Bronchial epithelial cell (primary cell): ENCODE measurements at places on chromosomes 7 and 10. TPM values are rescaled to one million over a fixed set of nuclear protein-coding genes. Genes with fewer than 3 reads are reported as not detected.
A peak's percentile ranks its signal among the peaks of the same experiment; 100 is the strongest.

CPED1 gene
- total RNA-seq, result under 0.01 and 0.26 TPM in 2 replicates

NPFFR1 gene
- total RNA-seq, result under 0.01 TPM in 1 of 2 replicates, not detected in the other

TBX20 gene
- total RNA-seq, result under 0.01 TPM in 1 of 2 replicates, not detected in the other

DNA sequence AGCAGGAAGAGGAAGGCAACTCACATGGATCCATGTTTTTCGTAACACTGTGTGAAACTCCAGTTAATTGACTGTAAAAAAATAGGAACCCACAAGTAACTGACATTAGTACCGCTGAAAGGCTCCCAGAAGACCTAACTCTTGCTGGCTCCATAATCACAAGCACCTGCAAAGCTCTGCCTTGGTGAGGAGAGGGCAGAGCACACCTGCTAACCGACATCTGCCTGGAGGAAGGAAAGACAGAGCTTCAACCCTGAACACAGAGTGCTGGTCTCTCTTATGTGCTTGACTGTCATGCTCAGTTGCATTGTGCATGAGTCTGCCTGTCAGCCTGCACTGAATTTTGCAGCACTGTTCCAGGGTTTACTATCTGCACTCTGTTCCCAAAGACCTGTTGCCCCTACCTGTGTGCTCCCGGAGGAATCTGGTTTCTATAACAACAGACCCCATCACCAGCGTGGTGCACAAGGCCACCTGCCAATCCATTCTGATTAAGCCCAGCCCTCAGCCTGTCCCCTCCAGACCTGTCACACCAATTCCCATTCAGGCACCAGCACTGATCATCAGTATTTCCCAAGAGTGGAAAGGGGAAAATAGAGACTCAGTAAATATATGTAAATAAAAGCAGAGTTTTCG is 63.1 kb upstream of the ANKRD1 start:
- DNase-seq, result no peak

- no peak for DNase-seq
Observed at GRCh38 chr10:132202070-132202970, 15.6 kb downstream of the DPYSL4 start.

ARMC3 gene
- under 0.01 TPM in 1 of 2 replicates, not detected in the other for total RNA-seq

- DNase-seq, result peak; percentile 65
Observed at GRCh38 chr7:156764016-156764669, 123.6 kb downstream of the RNF32 start.

DNA sequence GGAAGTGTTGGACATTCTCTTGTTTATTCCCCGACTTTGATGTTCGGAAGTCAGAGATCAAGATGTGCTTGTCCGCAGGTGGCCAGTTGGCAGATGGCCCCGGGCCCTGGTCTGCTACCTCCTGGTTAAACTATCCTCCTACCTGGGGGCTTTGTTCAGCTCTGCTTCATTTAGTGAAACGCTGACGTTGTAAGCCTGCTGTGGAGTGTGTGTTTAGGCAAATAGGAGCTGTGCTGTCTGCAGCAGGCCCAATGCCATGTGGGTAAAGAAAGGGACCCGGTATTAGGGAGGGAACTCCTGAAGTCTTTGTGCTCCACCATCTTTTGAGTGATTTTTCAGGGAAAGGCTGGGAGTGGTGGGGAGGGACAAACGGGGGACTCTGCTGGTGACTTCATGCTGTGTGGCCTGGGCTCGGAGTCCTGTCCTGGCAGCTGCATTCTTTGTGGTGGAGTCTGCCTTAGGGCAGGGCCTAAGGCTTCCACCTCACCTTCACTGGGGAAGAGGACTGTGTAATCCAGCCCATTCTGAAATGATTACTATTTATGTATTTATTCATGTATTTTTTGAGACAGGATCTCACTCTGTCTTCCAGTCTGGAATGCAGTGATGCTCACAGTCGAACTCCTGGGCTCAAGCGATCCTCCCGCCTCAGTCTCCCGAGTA is 171.1 kb upstream of the KLF6 start:
- no peak for DNase-seq

DNA sequence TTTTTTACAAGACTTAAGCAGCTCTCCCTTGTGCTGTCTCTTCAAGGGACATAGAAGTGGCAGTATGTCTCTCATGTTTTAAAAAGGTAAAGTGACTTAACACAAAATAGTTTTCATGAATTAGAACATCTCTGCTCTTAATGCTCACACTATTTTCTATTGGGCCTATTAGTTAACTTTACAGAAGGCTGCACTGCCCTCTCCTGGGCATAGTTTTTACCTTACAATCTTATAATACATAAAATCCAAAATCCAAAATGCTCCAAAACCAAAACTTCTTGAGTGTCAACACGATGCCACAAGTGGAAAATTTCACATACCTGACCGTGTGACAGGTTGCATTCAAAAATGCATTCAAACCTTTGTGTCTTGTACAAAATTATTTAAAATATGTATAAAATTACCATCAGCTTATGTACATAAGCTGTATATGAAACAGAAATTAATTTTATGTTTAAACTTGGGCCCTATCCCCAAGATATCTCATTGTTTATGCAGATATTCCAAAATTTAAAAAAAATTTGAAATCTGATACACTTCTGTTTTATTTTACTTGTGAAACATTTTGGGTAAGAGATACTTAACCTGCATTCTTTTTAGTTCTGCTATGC is 25.8 kb downstream of the TES start:
- no peak for DNase-seq

AKR1D1 gene
- total RNA-seq, result under 0.01 TPM in 1 of 2 replicates, not detected in the other

DNA sequence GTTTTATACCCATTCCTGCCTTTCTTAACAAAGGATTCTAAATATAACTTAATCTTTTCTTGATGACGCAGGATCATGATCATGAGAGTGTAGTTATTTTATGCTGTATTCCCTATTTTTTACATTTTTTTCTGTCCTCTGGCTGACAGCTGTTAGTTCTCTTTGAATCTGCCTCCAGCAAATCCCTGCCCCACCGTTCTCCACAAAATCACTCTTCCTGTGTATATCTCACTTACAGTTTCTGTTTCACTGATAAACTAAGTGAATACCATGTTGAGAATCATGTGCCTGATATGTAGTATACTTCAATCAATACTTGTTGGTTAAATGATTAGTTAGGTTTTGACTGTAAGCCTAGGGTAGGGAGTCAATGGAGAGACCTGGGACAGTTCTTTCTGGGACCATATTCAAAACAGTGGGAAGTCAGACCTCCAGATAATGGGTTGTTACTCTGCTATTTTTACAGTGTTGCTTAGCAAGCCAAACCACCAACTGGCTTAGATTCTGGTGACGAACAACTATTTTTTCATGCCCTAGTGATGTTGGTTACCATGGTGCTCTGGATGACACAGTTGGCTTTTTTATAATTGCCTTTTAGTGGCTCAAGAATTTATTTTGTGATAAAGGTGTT is 12.8 kb downstream of the CNNM1 start:
- DNase-seq, result no peak

GRCh38 chr10:126101325-126101724 is 205.0 kb downstream of the FANK1 start:
- peak; percentile 41 for DNase-seq

DNA sequence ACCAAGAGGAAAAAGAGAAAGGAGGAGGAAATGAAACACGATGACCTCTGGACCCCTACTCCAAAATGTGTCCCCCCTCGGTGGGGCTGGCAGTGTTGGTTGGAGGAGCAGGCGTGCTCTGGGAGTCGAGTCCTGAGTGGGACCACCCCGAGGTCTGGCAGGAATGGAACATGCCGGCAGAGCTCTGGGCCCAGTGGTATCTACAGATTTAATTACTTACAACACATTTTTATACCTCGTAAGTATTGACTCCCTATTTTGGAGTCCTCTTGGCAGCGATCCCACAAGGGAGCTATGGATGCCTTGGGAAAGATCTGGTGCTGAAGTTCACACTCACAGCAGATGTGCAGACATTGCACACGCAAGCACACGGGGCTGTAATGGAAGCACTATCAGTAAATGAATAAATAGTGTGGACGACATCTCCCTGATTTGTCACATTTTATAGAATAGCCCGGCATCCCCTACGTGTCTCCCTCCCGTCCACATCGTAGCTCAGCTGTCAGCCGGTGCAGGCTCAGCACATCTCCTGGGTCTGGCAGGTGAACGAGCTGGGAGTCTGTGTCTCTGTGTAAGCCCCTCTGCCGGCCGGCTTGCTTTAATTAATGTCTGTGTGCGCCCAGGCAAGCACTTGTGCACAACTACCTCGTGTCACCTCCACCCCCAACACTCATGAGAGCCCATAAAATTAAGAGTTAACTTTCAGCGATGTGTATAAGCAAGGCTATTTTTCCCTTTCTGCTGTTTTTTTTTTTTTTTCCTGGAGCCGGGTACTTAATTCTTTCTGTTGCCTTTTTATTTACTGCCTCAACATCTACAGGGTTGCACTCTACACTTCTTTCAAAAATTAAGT is 603.2 kb downstream of the LRMDA start:
- DNase-seq, result no peak

DNA sequence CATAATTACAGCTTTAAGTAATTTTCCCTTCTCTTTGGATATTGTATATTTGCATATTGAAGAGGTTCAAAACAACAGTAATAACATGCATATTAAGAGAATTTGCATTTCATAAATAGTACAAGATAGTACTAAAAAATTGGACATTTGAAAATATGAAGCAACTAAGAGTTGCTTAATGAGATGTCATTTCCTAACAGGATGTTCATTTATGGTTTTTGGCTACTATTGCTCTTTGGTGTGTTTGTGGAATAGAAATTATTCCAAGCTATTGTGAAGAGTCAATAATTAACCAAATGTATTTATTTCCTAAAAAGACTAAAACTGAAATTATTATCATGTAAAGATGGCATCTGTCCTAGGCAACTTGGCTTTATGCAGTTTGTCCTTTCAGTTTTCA is 4.1 kb upstream of the SGCE start:
- DNase-seq, result no peak

DNA sequence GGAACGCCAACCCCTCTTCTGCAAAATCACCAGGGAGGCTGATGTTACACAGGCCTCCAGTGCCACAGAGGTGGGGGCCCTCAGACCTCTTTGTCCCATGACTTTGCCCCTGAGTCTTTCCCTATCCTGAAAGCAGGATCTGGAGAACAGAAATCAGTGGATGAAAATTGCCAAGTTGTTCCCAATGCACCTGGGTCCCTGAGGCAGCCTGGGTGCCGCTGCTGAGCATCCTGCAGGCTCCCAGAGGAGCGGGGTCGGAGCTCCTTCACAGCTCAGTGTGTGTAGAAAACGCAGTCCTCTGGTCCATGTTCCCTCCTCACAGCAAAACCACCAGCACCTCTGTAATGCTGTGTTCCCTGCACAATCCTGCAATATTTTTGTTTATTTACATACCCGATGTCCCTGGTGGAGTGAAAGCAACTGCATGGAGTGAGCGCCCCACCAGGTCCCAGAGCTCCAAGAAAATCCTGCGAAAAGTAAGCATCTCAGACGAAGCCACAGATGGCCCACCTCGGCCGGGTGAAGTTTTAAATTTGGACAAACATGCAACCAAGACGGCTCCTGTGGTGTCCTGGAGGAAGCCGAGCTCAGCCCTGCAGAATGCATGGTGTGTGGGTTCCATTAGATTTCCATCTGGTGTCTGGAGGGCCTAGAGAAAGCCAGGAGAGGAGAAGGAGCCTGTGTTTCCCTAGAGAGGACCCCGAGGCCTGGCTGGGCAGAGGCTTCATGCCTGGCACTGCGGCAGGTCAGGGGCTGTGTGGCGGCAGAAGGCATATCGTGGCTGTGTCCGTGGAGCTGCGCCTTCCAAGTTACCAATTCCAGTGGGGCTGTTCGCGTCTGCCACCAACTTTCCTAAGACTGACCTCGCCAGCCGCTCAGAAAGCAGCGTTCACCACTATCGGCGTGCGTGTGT is 235.2 kb downstream of the WDR37 start:
- no peak for DNase-seq

DNA sequence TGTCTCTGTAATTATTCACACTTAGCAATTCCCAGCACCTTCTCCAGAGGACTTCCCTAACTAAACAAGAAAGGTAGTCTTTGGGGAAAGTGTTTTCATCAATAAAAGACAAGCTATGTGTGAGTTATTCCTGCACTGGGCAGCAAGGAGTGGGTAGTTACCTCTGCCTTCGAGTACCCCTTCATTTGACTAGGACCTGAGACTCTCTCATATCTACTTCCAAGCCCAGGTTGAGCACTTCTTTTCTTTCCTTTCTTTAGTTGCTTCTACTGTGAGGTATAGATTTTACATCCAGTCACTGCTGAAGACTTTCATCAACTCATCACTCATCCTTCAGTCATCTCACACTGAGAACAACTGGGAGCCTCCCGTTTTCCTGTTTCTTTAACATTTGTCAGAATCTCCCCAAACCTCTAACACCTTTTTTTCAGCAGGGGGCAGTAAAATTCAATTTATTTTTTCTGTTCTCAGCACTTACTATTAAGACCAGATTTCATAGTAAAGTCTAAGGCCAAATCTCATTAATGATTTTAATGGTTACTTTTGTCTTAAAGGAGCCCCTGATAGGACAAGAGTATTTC is 80.1 kb upstream of the PRSS1 start:
- DNase-seq, result peak; percentile 39

TMEM196 gene
- total RNA-seq, result not detected in 2 replicates

DNA sequence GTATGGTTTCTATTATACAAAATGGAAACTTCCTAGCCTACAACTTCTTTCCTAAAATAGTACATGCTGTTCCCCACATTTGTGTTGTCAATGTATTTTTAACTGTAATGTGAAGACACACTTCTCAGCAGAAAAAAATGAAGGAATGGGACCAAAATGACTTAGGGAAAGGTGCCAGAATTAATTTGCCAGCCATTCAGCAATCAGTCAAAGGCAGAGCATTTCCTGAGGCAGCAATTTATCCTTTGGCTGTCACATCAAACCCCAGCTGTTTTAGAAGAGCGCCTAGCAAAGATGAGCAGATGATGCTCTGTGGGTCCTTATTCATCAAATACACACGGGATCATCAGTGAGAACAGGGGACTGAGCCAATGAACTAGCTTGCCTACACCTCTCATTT is 592.5 kb downstream of the KCNMA1 start:
- DNase-seq, result no peak

LRRC27 gene
- 4.7 and 6.9 TPM in 2 replicates for total RNA-seq
